ENCODE measurements at places on chromosomes 1 and 21.

- no peak for DNase-seq
These were observed 5.2 kb downstream of the SNAP47 start for GRCh38 chr1:227740401-227740960.

GRCh38 chr1:213244664-213245091 lies 193.6 kb downstream of the RPS6KC1 start:
- peak; percentile 48 for DNase-seq

DNA sequence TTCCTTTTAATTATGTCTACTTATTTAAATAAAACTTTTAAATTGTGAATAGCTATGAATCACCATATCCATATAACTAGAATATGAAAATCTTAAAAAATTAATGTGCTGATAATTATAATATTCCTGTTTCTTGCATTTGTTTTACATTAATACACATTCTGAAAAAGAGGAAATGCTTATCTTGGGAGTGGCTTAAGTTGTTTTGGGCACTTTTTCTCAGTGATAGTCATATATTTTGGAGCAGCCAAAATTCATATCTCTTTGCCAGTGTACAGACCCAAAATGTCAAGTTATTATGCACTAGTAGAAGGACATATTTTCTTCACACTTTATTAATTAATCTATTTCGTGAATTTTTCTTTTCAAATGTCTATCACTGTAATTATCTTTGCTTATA lies 838.5 kb downstream of the USP25 start:
- DNase-seq: no peak

DNA sequence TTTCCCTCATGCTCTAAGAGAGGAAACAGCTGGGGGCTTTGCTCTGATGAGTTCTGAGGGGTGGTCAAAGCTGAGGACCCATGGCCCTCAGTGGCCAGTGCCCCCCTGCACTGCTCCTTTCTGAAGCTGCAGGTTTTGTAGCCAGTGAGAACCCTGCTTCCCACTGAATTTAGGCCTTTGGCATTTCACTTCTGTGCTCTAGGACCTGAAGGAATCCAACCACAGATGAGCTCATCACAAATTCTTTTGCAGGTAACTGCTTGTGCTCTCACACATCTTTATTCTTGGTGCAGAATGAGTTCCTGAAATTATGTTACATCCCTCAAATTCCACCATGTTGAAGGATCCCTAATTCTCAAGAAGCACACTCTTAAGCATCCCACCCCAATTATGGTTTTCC lies 248.7 kb upstream of the IRF2BP2 start:
- no peak for DNase-seq

DNA sequence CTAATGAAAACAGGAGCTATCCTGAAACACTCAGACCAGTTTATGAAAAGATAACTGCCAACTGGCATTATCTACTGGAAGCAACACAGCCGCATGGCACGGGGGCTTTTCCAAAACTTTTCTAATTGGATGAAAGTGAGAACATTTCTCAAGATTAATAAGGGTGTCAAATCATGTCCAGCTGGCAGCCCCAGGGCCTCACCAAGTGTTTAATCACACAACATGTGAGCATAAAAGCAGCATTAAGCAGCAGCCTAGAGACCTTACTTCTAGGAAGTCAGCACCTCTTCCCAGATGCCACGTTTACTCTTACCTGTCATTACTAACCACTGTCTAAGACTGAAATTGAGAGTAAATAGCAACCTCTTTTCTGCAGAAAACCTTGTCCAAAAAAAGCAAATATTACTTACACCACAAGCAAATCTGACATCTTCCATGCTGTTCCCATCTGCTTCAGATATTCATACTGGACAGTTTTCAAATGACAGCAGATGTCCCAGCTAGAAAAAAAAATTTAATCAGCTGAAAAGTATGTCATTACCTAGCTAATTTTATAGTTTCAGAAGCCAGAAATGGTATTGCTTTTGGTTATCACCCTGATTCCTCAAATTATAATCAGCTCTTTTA lies 341.5 kb upstream of the ZP4 start:
- no peak for DNase-seq

DNA sequence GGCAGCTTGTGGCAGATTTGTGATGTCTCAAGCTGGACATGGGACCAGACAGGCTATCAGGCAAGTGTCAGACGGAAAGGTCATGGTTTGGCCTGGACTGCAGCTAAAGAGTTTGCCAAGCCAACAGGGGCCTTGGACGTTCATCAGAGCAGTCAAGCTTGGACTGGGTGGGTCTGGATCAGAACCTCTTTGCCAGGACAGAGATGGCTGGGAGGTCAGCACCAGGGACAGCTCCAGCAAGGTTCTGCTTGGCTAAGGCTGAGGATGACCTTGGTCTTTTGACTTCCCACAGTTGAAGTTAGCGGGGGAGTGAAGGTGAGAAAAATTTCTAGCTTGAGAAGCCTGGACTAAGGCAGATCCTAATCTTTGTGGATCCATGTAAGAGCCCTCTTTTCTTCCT lies 68.1 kb downstream of the GRIK3 start:
- no peak for DNase-seq

GRCh38 chr1:63967901-63968300 lies 194.1 kb downstream of the ROR1 start:
- peak; percentile 20 for DNase-seq
